ENCODE measurements at places on chromosomes 2 and 18.

- no peak for DNase-seq
Observed at GRCh38 chr2:217804338-217804737, 198.5 kb downstream of the TNS1 start.

- no peak for DNase-seq
Observed at GRCh38 chr18:70260683-70261082, 28.2 kb upstream of the SOCS6 start.

- no peak for DNase-seq
Observed at GRCh38 chr2:30661173-30662107, 145.8 kb downstream of the CAPN13 start.

- DNase-seq, result no peak
Observed at GRCh38 chr18:3207565-3207964, 12.2 kb downstream of the MYOM1 start.

- no peak for DNase-seq
Observed at GRCh38 chr2:184654945-184655344, 56.6 kb downstream of the ZNF804A start.

GRCh38 chr2:156704617-156705016 lies 268.4 kb downstream of the GPD2 start:
- DNase-seq, result no peak

DNA sequence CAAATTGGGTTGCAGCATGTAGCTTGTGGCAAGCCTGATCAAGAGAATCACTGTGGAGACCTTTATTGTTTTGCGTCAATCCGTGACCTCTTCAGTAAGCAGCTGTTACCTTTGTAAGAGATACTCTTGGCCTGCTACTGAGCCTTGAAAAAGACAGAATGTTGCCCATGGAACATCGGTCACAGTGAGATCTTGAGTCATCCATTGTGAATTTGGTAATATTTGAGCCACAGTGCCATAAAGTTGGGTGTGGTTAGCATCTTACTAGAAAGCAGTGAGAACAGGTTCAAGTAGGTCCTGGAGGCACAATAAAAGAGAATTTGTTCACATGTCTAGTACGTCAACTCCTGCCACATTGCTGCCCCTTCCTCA lies 12.7 kb upstream of the EFR3B start:
- DNase-seq, result no peak

DNA sequence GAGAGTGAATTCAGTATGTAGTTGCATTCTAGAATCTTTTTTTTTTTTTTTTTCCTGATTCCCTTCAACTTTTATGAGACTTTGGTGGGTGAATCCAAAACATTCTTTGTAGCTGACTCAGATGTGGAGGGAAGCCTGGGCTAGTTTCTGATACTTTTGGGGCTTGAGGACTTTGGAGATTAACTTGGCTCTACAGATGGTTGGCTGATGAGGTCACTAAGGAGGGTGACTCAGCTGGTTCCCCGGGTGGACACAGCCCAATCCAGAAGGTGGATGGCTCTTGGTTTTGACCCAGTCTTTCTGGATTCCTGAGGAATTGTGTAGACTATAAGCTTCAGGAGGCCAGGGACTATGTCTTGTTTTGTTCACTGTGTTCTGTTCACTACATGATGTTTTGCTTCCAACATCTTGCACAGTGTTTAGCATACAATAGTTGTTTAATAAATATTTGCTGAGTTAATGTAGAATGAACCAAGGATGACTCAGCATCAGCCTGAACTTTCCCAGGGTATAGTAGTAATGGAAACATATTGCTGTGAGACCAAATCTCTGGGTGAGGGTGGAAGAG lies 30.5 kb downstream of the LAMA3 start:
- no peak for DNase-seq

- no peak for DNase-seq
Observed at GRCh38 chr2:9757501-9758264, 85.6 kb upstream of the TAF1B start.

GRCh38 chr2:231370749-231371429 lies 24.6 kb upstream of the B3GNT7 start:
- no peak for DNase-seq

- peak; percentile 8 for DNase-seq
Observed at GRCh38 chr2:154992826-154993225, 294.3 kb downstream of the KCNJ3 start.

- DNase-seq, result no peak
Observed at GRCh38 chr2:241198381-241199279, 10.2 kb downstream of the ANO7 start.

DNA sequence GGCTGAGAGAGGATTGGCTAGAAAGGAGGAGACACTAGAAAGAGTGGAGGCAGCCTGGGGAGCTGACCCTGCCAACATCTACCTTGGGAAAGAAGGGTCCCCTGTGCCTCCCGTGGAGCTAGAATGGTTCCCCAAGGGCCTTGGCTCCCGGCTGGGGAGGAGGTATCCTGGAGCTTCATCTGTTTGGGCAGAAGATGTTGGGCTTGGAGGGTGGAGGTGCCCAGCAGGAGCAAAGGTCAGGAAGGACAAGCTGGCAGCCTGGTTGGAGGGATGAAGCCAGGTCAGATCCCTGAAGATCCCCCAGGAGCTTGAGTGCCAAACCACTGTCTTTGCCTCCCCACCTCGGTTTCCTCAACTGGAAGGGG lies 2.9 kb downstream of the ATP6V1B1 start:
- no peak for DNase-seq

- no peak for DNase-seq
Observed at GRCh38 chr2:207501802-207502576, 27.8 kb upstream of the CREB1 start.

DNA sequence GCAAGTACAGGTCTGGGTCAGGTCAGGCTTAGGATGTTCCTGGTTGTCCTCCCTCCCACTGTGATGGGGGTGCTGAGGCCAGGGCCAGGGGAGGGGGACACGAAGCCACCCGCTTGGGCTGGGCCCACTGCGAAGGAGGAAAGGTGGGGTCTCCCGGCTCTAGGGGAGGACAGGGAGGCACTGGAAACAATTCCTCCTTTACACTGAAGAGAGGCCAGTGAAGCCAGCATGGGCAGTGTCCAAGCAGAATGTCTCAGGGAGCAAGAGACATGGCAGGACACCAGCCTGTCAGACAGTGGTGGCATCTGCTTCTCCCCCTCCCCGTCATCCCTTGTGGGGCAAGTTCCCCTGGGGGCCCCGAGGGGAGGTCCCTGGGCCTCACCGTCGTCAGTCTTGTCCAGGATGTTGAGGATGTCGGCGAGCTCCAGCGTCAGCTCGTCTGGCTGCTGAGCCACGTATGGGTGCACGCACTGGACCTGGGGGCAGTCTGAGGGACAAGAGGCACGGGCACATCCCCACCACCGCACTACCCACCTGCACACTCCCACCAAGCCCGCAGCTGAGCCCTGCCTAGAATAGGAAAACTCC lies 10.8 kb downstream of the SNORC start:
- DNase-seq, result no peak

GRCh38 chr2:36329746-36330472 lies 25.7 kb upstream of the CRIM1 start:
- DNase-seq, result no peak

DNA sequence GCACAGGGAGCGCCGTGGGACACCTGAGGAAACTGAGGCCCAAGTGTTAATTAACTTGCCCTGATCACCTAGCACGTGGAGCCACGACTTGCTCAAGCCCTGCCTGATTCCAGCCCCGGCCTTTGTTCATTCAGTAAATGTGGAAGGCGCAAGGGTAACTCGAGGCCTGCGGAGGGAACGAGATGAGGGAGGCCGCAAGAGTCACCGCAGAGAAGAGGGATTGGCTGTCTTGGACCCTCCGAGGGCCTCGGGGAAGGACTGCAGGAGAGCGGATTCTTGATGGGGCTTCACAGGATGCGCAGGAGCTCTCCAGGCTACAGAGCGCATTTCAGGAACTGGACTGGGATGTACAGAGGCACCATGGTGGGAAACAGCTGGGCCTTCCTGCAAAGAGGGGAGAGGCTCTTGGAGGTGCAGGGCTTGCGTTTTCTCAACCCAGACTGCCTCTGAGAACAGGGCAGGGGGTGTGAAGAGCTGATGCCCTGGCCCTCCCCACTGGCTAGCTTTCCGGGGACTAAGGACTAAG lies 511 bp upstream of the ANKMY1 start:
- no peak for DNase-seq

Measured in right renal pelvis (tissue), 4 donors.